ENCODE measurements at places on chromosomes 1 and 21. TPM values are rescaled to one million over a fixed set of nuclear protein-coding genes. Genes with fewer than 3 reads are reported as not detected.
A peak's percentile ranks its signal among the peaks of the same experiment; 100 is the strongest.

DNA sequence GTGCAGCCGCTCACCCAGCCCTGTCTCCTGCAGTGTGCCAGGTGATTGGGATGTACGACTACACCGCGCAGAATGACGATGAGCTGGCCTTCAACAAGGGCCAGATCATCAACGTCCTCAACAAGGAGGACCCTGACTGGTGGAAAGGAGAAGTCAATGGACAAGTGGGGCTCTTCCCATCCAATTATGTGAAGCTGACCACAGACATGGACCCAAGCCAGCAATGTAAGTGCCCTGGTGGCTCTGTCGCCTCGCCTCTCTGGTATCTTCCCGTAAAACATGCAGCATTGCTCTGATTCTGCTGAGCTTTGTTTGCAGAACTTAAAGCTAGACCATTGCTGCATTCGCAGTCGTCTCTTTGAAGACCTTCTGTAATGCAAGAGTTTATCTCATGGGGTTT lies 79.2 kb downstream of the ATP5PO start:
- no peak for DNase-seq

GRCh38 chr1:50774759-50775351 lies 185.2 kb downstream of the FAF1 start:
- DNase-seq: peak; percentile 45

- no peak for DNase-seq
Measured at GRCh38 chr1:38444311-38444710, 397.7 kb upstream of the POU3F1 start.

DNA sequence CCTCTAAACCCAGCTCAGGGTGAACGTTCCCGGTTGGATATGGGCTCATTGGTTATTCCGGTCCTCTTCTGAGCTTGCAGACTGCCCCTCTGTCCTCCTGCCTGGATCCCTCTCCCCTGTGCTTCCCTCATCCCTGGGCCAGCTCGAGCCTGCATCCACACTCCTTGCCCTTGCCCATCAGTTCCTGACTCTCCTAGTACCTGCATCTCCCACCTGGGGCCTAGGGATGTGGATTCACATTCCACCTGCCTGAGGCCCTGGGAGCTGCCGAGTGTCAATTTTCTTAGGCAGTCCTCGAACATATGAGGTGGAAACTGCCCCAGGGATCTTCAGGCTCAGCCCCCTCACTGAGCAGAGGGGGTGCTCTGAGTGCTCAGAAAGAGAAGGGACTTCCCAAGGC lies 252.2 kb downstream of the GRIK3 start:
- no peak for DNase-seq

GRCh38 chr1:203057911-203058675 lies 27.7 kb downstream of the MYOG start:
- no peak for DNase-seq

DNA sequence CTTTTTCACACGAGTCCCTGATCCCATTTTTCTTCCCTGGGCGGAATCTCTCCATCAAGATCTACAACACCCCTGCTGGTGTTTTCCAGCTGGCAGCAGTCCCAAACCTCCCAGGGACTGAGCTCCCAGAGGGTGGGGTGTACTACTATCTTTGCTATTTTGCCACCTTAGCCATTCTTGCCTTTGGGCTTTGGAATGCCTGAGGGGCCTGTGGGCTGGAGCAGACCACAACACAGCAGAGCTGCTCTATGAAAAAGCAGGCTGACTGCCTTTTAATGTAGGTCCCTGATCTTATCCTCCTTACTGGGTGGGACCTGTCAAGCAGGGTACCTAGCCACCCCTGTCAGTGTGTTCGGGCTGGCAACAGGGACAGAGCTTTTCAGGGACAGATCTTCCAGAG lies 91.9 kb downstream of the KCNT2 start:
- DNase-seq: no peak

DNA sequence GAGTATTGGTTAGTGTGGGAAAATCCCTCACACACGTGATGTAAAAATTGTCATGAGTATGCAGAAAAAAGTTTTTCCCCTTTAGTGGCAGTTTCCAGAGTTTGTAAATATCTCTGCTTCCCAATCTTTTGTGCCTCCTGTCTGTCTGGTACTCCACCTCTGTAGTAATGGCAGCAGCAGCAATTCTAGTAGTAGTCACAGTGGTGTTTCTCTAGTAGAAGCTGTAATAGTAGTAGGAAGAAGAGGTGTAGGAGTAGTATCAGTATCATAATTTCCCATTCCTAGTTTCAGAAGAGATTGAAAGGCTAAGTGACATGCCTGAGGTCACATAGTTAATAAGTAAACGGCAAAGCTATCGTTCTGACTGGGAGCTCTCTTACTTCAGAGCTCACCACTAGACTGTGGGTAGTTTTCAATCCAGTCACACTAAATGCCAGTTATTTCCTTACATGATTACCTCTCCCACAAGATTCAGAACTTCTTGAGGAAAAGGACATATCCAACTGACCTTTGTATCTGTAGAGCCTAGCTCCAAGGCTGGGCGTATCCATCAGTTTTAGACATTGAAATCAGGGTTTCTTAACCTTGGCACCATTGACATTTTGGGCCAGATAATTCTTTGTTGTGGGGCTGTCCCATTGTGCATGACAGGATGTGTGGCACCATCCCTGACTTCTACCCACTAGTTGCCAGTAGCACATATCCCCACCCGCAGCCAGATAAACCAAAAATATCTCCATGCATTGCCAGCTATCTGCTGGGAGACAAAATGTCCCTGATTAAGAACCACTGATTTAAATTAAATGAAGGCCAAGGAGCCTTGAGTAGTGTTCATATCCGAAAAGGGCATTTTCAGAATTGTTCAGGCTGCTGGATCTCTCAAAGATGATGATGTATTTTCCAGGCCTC lies 135.9 kb downstream of the FGGY start:
- DNase-seq: no peak

DNA sequence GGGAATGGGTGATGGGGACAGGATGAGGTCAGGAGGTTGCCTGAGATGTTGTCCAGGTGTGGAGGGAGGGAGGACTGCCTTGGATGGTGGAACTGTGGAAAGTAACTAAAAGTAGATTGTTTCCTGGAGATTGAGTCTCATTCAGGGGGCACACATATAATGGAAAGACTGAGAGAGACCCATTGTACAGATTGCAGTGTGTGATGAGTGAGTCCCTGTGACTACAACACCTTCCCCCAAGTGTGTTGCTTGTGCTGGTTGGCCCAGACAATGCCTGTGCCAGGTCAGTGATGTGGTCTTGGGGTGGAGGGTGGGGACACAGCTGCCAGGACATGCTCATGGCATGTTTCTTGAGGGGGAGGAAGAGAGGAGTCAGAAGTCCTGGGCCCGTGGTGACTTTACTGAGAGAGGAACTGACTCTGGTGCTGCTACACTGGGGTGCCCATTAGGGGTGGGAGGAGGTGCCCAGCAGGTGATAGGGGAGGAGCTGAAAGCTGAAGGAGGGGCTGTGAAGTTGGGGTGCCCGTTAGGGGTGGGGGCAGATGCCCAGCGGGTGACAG lies 5.2 kb downstream of the SNAP47 start:
- no peak for DNase-seq

- no peak for DNase-seq
Measured at GRCh38 chr1:166029196-166029945, 137.4 kb downstream of the FAM78B start.

GRCh38 chr1:23581219-23581618 lies 21.9 kb upstream of the ID3 start:
- no peak for DNase-seq

DNA sequence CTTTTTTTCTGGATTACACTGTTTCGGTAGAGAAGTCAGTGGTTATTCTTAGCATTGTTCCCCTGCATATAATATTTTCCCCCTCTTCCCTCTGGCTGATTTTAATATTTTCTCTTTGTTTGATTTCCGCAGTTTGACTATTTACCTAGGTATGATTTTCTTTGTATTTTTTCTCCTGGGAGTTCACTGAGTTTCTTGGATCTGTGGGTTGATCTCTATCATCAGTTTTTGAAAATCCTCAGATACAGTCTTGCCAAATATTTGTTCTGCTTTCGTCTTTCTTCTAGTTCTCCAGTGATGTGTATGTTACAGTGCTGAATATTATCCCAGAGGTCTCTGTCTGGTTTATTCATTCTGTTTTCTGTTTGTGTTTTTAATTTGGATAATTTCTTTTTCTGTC lies 136.4 kb downstream of the DYRK1A start:
- no peak for DNase-seq

GRCh38 chr1:66648901-66649595 lies 103.2 kb upstream of the DYNLT5 start:
- DNase-seq: no peak

DNA sequence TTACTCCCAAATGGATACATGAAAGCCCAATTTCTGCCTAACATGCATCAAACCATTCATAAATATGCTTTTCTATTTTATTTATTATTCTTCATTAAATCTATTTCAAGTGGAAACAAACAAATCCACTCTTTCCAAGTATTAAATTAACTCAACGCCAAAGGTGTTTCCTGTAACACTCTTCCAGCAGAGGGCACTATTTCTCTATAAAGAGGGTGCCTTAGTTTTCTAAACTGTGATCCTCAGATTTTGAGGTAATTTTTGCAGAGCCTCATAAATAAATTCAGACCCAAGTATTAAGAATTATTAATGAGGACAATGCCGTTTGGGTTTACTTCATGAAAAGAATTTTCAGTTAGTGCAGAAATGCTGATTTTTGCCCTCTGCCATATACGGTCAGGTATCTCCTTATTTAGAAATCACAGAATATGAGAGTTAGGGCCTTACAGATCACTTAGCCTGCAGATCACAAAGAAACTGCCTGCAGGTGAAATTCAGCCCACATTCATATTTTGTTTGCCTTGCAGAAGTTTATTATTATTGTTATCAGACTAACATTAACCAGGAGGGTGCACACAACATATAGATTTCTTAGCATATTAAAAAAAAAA lies 40.1 kb upstream of the MYSM1 start:
- peak; percentile 51 for DNase-seq

DNA sequence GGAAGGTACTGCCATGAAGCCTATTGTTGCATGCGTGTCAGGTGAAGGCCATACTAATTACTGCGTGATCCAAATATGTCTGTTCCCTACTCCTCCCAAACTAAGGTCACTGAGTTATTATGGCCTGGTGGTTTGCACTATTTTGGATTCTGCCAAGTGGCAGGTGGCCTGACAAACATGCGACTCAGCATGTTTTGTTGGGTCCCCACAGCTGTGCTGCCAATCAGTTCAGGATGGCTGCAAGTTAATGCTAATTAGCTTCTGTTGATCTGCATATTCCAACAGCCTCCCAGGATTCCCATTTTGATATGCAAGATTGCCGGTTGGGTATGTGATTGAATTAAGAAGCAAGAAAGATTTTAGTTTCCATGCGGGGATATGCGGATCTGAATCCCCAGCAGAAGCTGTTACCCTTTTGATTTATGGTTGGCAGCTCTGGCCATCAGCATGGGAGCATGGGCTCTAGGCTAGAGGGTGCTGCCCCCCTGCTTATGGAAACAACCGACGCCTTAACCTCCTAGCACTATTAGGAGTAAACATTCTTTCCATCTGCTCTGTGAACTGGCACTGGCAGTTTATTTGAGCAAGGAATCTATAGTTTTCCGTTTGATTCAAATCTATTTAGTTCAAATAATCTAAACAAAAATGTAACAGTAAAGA lies 429.8 kb upstream of the C1orf87 start:
- no peak for DNase-seq

- DNase-seq: no peak
Measured at GRCh38 chr1:94544706-94545490, 3.3 kb upstream of the F3 start.

- peak; percentile 89 for DNase-seq
Measured at GRCh38 chr1:88892357-88892877, 1.1 kb upstream of the GTF2B start.

GRCh38 chr1:168640836-168641235 lies 64.4 kb downstream of the XCL1 start:
- no peak for DNase-seq

- DNase-seq: no peak
Measured at GRCh38 chr1:200731654-200732332, 6.9 kb upstream of the CAMSAP2 start.

DNA sequence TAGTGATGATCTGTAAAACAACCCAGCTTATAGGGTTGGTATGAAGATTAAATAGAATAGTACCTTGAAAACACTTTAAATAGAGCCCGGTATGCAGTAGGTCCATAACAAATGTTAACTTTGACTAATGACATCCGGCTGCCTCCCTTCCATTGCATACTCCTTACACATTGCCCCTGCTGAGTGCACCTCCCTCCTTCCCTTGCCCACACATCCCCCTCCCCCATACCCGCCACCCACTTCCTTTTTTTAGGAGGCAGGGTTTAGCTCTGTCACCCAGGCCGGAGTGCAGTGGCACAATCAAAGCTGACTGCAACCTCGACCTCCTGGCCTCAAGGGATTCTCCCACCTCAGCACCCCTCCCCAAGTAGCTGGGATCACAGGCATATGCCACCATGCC lies 24.4 kb upstream of the ZC3H12A start:
- no peak for DNase-seq

GRCh38 chr1:59125676-59126320 lies 171.1 kb upstream of the FGGY start:
- no peak for DNase-seq

GRCh38 chr1:3463891-3464648 lies 9.6 kb downstream of the ARHGEF16 start:
- DNase-seq: no peak

DNA sequence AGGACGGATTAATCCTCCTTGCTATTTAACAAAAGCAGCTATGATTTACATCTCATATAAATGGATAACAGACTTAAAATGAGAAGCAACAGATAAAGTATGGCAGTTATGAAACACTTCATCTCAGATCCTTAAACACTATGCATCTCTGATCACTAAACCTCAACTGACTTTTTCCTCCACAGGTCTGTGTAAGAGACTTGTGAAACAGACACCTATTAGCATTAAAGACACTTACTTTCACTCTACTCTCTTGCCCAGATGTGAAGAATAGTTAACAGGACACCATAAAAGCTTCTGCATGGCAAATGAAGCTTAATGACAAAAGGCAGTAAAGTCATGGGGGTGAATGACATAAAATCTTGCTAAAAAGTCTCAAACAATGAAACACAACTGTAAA lies 6.2 kb downstream of the LIN9 start:
- no peak for DNase-seq

GRCh38 chr1:228228601-228229074 lies 20.8 kb downstream of the OBSCN start:
- no peak for DNase-seq

EEIG2 gene
- total RNA-seq: 22.9 TPM

SPRR4 gene
- not detected for total RNA-seq

PALMD gene
- total RNA-seq: 3.9 TPM

IL22RA1 gene
- total RNA-seq: 1.6 TPM

ANKRD34A gene
- 1.6 TPM for total RNA-seq

FCGR3B gene
- total RNA-seq: not detected

PRAMEF27 gene
- total RNA-seq: not detected

FMO5 gene
- not detected for total RNA-seq

PTCH2 gene
- total RNA-seq: 0.02 TPM

NUF2 gene
- 60.3 TPM for total RNA-seq
